ENCODE measurements at places on chromosomes 5 and 9.

DNA sequence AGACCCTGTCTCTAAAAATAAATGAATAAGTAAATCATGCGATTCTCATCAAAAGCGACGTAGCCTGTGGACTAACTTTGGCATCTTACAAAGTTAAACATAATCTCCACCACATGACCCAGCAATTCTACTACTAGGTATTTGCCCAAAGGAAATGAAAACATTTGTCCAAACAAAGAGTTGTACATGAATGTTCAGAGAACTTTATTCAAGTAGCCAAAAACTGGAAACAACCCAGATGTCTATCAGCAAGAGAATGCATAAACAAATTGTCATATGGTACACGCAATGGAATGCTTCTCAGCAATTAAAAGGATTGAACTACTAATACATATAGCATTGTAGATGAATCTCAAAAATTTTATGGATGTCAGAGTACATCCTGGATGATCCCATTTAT is 82.6 kb downstream of the ADRB2 start:
- peaks cover 25% of the 10 kb centered on the region for H3K4me1 ChIP-seq
- H3K36me3 ChIP-seq, result no peaks in the 10 kb centered on the region
- no peak overlapping the region for H3K4me3 ChIP-seq
- no peaks in the 10 kb centered on the region for H3K27me3 ChIP-seq
- DNase-seq, result no peak
- no peak overlapping the region for H3K27ac ChIP-seq

DNA sequence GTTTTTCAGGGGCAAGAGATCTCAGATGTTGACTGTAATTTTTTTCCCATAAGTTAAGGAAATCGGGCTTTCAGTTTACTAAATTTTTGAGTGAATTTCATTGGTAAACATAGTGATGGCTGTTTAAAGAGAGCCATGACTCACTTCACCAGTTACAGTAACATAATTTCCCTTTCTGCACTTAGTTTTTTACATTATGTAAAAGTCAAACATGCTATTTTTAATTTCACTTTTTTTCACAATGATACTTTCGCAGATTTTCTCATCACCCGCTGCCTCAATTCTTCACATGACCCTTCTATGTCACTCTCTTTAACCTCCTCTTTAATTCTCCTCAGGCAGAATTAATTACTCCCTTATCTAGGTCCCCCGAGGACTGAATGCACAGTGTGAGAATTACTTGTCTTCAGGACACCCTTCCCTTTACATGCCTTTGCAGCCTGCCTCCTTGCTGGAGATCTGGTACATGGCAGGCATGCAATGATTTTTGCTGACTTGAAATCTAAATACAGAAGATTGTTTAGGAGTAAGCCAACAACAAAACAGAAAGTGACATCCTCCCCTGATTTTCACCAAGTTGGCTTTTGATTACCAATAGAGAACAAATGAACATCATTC is 217.5 kb upstream of the S1PR3 start:
- DNase-seq, result no peak
- H3K27ac ChIP-seq, result no peak overlapping the region
- H3K4me1 ChIP-seq, result no peaks in the 10 kb centered on the region
- H3K36me3 ChIP-seq, result no peaks in the 10 kb centered on the region

DNA sequence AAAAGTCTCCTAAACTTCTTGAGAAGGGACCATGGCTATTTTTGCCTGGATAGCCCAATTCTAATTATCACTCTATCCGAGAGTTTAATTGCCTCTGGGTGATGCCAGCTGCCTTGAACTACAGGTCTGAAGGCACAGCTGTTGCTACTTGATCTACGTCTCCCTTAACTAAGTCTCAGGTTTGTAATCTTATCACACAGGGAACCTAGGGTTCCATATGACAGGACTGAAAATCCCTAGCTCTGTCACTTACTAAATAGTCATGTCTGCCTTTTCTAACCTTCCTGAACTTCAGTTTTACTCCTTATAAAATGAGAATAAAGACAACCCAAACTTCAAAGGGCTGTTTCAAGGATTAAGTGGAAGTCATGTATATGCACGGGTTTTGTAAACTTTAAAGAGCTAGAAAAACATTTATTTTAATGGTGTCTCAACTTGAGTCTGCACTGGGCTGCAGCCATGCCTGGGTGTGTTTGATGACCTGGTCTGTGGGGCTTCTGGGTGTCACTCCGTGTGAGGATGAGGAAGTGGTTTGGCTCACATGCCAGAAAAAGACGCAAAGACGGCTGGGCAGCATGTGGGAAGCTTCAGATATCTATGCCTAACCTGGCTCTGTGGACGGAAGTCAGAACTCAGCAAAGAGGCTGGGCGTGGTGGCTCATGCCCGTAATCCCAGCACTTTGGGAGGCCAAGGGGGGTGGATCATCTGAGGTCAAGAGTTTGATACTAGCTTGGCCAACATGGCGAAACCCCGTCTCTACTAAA is 129.3 kb upstream of the SLC44A1 start:
- H3K27me3 ChIP-seq, result no peaks in the 10 kb centered on the region
- DNase-seq, result no peak
- H3K36me3 ChIP-seq, result no peaks in the 10 kb centered on the region
- H3K4me3 ChIP-seq, result no peak overlapping the region

DNA sequence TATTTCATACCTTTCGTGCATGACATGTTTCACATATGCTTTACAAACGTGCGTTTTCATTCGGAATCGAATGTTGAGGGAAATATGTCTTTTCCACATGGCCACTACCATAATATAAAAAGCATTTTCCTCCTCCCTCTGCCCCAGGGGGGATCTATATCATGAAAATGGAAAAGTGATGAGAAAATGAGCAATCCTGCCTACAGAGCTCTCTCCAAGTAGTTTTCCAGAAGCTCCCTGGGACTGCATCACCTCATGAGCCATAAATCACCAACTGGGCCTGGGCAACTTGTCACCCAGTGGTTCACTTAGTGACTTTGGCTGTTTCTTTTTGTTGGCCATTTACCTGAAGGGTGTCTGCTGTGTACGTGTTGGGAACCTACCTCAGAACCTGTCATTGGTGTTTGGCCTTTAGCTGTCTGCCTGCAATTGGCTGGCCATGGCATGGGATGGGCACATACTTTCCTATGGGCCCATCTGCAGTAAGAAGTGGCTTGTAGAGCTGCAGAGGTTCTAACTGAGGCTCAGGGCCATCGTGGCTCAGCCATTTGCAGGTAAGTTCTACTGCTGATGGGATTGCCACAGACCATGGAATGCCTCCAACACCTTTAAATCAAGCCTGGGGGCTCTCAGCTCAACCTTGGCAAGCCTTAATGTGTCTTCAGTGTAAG is 9.5 kb upstream of the TIFAB start:
- no peaks in the 10 kb centered on the region for H3K27me3 ChIP-seq
- no peak for DNase-seq
- H3K4me3 ChIP-seq, result no peak overlapping the region
- H3K4me1 ChIP-seq, result peaks cover 8% of the 10 kb centered on the region
- H3K27ac ChIP-seq, result no peak overlapping the region

DNA sequence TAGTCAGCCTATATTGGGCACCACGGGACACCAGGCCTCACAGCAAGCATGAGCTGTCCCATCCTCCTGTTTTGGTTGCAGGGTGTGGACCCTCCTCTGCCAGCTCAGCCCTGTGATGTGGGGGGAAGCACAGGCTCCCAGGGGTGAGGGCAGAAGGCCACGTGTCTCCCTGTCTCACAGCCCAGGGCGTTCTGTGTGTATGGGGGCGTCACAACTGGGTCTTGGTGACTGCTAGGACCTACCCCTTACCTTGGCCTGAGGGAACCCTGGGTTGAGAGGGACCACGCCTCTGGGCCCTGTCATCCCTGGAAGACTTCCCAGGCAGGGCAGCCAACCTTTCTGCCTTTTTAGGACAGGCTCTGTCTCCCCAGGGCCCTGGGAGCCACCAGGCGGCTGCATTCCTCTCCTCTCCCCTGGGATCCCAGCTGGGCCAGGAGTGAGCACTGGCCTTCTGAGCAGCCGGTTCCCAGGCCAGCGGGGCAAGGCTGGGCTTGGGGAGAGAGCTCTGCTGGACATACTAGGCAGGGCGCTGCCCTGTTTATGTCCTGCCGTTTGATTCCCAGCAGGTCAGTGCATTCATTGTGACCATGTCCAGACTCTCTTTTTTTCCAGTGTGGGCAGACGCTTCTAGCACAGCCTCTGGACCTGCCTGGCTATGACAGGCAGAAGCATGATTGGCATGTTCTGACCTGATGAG is 97.4 kb downstream of the DAB2IP start:
- no peaks in the 10 kb centered on the region for H3K36me3 ChIP-seq
- peak overlapping the region; percentile 99 for H3K27ac ChIP-seq
- H3K4me3 ChIP-seq, result no peak overlapping the region
- no peaks in the 10 kb centered on the region for H3K4me1 ChIP-seq

- no peaks in the 10 kb centered on the region for H3K27me3 ChIP-seq
- peak overlapping the region; percentile 67 for H3K27ac ChIP-seq
- H3K4me1 ChIP-seq, result no peaks in the 10 kb centered on the region
Measured at GRCh38 chr9:38008168-38009034, 60.6 kb downstream of the SHB start.

DNA sequence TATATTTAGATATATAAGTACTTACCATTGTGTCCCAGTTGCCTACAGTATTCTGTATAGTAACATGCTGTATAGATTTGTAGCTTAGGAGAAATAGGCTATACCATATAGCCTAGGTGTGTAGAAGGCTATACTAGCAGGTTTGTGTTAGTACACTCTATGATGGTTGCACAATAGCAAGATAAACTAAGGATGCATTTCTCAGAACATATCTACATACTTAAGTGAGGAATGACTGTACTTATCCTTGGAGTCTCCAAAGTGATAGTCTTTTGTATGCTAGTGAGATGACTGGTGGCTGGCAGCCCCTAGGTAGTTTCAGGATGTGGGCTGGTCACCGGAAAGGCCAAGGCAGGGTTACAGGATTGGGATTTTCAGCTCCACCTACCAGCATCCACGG is 208.7 kb downstream of the ARHGEF28 start:
- no peak overlapping the region for H3K4me3 ChIP-seq
- no peaks in the 10 kb centered on the region for H3K27me3 ChIP-seq
- H3K4me1 ChIP-seq, result no peaks in the 10 kb centered on the region
- no peak for DNase-seq
- peaks cover 44% of the 10 kb centered on the region for H3K36me3 ChIP-seq

GRCh38 chr5:139406963-139407362 is 3.1 kb upstream of the SPATA24 start:
- no peak for DNase-seq
- H3K27me3 ChIP-seq, result no peaks in the 10 kb centered on the region
- peaks cover 12% of the 10 kb centered on the region for H3K4me1 ChIP-seq
- no peak overlapping the region for H3K4me3 ChIP-seq
- H3K27ac ChIP-seq, result no peak overlapping the region
- no peaks in the 10 kb centered on the region for H3K36me3 ChIP-seq

GRCh38 chr5:130692770-130693169 is 472.3 kb downstream of the HINT1 start:
- no peak for DNase-seq
- H3K27ac ChIP-seq, result no peak overlapping the region
- H3K27me3 ChIP-seq, result no peaks in the 10 kb centered on the region
- H3K4me1 ChIP-seq, result no peaks in the 10 kb centered on the region
- no peak overlapping the region for H3K4me3 ChIP-seq
- H3K36me3 ChIP-seq, result no peaks in the 10 kb centered on the region

- no peaks in the 10 kb centered on the region for H3K27me3 ChIP-seq
- H3K27ac ChIP-seq, result no peak overlapping the region
- no peak for DNase-seq
- H3K36me3 ChIP-seq, result no peaks in the 10 kb centered on the region
Measured at GRCh38 chr5:159227452-159227851, 18.1 kb upstream of the RNF145 start.

GRCh38 chr9:27590651-27591050 is 17.4 kb upstream of the C9orf72 start:
- no peak for DNase-seq
- H3K27me3 ChIP-seq, result no peaks in the 10 kb centered on the region
- no peaks in the 10 kb centered on the region for H3K4me1 ChIP-seq
- H3K36me3 ChIP-seq, result no peaks in the 10 kb centered on the region

GRCh38 chr9:99385814-99386279 is 163.8 kb downstream of the SEC61B start:
- H3K27me3 ChIP-seq, result no peaks in the 10 kb centered on the region
- H3K4me3 ChIP-seq, result no peak overlapping the region
- no peaks in the 10 kb centered on the region for H3K36me3 ChIP-seq
- H3K4me1 ChIP-seq, result no peaks in the 10 kb centered on the region
- H3K27ac ChIP-seq, result no peak overlapping the region
- DNase-seq, result no peak

DNA sequence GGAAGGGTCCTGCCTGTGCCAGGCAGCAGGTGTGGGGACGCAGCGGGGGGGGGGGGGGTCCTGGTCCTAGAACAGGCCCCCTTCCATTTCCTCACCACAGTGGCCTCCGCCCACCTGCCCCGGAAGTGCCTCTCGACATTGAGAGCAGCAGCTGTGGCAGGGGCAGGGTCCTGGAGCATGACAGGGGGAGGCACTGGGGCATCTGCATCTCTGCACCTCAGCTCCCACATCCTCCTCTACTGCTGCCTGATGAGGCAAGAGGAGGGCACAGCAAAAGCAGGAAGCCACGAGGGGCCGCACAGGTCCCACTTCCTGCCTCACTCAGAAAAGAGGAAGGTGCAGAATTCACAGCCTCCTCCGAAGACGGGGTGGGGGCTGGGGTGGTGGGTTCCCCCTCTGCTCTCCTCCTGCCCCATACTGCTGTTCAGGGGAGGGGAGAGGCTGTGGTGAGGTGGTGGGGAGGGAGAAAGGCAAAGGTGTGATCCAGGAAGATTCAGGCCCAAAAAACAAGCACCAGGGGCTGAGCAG is 14.8 kb downstream of the AKNA start:
- H3K27ac ChIP-seq, result no peak overlapping the region
- peaks cover 3% of the 10 kb centered on the region for H3K36me3 ChIP-seq
- H3K4me3 ChIP-seq, result no peak overlapping the region
- peaks cover 28% of the 10 kb centered on the region for H3K4me1 ChIP-seq
- no peak for DNase-seq

DNA sequence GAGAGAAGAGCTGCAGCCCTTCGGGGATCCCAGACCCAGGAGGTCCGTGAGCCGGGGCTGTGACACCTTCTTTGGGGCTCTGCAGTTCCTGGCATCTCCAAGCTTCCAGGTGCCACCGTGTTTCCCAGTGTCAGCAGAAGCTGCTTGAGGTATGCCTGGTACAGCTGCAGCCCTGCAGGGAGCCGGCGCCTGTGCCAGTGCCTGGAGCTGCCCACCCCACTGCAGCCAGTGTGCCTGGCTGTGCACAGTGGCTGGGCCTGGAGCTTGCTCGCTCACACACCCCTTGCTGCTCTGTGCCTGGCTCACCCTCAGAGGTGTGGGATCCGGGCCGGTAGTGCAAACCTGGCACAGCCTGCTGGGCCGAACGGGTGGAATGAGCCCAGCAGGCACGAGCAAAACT is 65.5 kb downstream of the NACC2 start:
- no peak for DNase-seq
- H3K27ac ChIP-seq, result no peak overlapping the region
- H3K4me1 ChIP-seq, result peaks cover 38% of the 10 kb centered on the region
- peaks cover 24% of the 10 kb centered on the region for H3K36me3 ChIP-seq
- H3K27me3 ChIP-seq, result no peaks in the 10 kb centered on the region
- no peak overlapping the region for H3K4me3 ChIP-seq
